ENCODE measurements at places on chromosomes 3 and 15.
A peak's percentile ranks its signal among the peaks of the same experiment; 100 is the strongest.

DNA sequence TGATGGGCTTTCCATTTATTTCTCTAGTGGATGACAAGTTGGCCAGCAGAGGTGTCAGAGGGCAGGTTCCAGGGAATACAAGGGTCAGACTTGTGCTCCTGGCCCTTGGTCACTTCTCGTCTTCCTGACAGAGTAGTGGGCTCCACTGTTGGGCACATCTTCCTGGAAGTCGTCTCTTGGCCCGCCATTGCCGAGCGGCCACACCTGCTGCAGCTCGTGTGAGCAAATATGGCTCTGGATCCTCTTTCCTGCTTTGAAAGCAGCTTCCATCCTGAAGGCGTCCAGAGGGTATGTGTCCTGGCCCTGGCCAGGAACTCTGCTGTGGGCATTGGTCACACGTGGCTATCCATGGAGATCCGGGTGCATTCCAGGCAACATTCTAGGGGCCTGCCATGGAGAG, 100.2 kb downstream of the SNRPN start:
- H3K4me3 ChIP-seq: no peak overlapping the region
- no peak for DNase-seq
- H3K36me3 ChIP-seq: no peaks in the 10 kb centered on the region
- H3K4me1 ChIP-seq: no peaks in the 10 kb centered on the region

- no peak for DNase-seq
- no peak overlapping the region for H3K4me3 ChIP-seq
- no peaks in the 10 kb centered on the region for H3K36me3 ChIP-seq
- no peaks in the 10 kb centered on the region for H3K4me1 ChIP-seq
Measured at GRCh38 chr3:107727102-107727501, 204.3 kb downstream of the BBX start.

DNA sequence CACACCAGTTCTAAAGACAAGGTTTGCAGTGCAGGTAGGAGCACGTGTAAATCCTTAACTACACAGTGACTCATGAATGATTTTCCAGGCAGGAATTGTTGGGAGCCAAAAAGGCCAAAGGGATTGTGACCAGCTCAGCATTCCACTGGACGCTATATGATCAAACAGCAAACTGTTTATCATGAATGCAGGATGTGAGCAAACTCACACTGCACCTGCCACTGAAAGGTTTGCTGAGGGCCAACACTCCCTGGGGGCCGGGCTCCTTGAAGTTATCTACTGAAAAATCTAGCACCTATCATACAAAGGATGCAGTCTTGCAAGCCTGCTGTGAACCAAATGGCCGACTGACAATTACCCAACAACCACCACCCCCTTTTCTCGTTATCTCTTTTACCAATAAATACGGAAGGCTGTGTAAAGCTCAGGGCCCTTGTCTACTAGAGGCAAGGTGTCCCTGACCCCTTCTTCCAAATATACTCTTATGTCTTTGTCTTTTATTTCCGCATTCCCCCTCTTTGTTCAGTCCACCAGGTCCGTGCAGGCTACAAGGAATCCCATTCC, 11.5 kb upstream of the DNASE1L3 start:
- H3K27ac ChIP-seq: no peak overlapping the region
- H3K4me1 ChIP-seq: no peaks in the 10 kb centered on the region
- DNase-seq: no peak
- H3K36me3 ChIP-seq: no peaks in the 10 kb centered on the region
- H3K27me3 ChIP-seq: no peaks in the 10 kb centered on the region

DNA sequence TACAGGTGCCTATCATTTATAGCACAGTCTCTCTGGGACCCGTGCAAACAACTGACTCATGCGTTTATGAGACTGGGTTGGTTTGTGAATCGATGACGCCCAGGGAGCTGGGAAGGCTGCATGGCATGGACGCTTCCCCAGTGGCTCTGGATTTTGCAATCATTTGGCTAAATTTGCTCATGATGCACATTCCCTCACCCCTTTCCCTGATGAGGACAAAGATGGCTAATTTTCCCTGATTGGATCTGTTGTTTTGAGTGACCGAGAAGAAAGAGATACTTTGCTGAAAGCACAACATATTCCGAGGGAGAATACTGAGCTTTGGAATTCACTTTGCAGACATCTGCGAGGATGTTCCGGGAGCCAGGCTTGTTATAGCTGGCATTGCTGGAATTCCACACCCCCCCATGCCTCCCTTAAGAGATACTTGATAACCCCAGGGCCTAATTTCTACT, 51.1 kb downstream of the CGNL1 start:
- no peaks in the 10 kb centered on the region for H3K36me3 ChIP-seq
- H3K27me3 ChIP-seq: no peaks in the 10 kb centered on the region
- no peak overlapping the region for H3K4me3 ChIP-seq
- peaks cover 8% of the 10 kb centered on the region for H3K4me1 ChIP-seq
- DNase-seq: peak; percentile 38
- H3K27ac ChIP-seq: no peak overlapping the region

- peak overlapping the region; percentile 83 for H3K27ac ChIP-seq
- H3K4me1 ChIP-seq: peaks cover 19% of the 10 kb centered on the region
- H3K27me3 ChIP-seq: no peaks in the 10 kb centered on the region
- no peak for DNase-seq
Measured at GRCh38 chr15:96353416-96353929, 23.0 kb downstream of the NR2F2 start.

DNA sequence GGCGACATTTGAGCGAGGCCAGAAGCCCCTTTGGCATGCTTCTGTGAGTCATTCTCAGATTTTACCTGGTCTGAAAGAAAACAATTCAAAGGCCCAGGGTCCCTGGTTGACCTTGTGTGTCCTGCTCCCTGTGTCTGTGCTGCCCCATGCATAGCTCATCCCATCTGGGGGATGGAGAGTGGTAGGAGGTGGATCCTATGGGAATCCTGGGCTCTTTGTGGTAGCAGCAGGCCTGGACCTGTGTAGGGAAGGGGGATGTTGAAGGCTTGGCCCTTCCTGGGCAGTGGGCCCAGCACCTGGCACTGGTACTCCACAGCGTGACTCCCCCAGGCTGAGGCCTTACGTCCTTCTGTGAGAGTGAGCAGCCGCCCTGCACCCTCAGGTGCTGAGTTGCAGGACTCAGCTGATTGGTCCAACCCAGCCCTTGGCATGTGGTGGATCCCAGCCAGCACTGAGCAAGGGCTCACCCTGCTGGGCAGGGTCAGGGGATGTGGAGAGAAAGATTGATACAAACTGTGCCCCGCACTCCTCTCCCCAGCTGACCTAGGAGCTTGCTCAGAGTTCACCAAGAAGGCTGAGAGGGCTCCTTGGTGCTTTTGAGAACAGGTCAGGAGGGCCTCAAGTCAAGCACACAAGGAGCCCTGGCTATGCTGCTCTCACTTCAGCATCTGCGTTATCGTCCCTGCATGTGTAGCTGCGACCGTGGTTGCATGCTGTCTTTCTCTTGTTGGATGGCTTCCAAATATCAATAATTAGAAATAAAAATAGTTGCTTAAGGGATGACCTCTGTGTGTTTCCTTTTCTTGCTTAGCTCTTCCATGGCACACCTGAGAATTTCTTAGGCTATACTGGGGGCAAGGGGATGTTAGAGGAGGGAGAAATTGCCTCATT, 21.4 kb upstream of the JMJD7 start:
- H3K27ac ChIP-seq: no peak overlapping the region

Measured in adrenal gland (tissue), 19 donors.